AG04450 (cell line): ENCODE measurements at places on chromosomes 4 and X.

DNA sequence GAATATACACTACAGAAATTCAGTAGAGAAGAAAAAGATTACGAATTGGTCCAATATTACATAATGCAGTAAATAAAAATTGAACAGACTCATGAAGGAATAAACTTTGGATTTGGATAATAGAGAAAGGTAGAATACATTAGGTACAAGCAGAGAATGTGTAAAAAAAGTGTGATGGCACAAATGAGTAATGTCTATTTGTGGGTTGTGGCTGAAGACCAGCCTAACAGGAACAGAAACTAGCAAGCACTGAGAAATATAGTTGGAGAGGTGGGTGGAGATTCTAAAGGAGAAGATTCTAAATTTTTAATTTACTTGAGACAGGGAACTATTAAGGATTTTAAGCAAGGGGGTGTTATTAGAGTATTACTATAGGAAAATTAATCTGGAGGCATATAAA is 15.2 kb upstream of the CLOCK start:
- no peak for DNase-seq

GRCh38 chr4:149264093-149264733 is 551.4 kb downstream of the IQCM start:
- DNase-seq, result peak; percentile 45

DNA sequence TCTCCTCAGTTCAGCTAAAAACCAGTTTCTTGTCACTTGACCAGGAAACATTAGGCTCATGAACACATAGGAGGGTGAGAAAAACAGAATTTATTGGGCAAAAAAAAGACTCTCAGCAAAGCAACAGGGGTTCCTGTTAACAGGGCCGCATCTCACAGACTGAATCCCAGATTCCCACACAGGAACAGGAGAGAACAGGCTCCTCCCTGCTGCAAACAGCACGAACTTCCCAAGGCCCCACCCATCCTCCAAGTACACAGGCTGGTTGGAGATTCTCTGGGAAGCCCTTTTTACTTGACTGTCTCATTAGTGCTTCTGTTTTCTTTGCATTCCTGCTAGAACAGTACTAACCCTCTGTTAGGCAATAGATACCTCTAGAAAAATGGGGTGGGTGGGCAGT is 52.4 kb upstream of the IL21 start:
- no peak for DNase-seq

GRCh38 chr4:8725845-8726244 is 133.3 kb downstream of the CPZ start:
- no peak for DNase-seq

DNA sequence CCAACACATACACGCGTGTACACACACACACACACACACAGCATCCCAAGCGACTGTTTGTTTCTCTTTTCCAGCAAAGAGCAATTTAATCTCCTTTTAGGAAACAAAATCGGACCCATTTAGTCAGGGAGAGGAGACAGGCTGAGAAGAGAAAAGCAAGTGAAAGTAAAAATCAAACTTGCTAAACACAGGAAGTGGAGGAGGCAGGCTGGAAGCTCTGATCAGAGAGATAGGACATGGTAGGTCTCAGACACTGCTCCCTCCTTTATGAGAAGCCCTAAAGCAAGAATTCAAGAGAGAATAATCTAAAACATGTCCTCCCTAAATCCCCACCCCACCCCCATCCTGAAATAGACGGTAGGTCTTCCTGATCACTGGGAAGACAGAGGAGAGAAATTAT is 62.3 kb downstream of the GPC3 start:
- no peak for DNase-seq

DNA sequence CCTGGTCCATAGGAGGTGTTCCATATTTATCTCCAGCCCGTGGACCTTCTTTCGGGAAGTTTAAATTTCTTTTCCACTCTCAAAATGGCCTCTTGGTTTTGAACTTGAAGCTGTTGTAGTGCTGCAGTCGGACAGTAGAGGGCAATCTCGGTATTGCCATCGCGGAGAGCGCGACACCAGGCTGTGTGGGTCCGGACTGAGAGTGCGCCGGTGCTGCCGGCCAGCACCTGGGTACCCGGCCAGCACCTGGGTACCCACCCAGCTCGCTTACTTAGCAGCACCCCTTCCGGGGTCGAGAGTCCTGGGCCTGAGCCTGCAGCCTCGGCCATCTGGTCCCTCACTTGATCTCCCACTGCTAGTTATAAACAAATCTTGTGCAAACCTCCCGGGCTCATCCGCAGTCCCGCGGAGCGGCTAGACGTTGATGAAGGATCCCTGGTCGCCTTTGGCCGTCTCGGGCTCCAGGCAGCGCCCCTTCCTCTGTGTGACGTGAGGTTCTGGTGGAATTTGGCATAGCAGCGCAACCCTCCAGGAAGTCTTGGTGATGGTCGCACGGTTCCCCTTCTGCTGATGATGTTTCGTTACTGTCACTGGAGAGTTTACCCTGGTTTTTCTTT is 18.0 kb downstream of the FAM9A start:
- no peak for DNase-seq

DNA sequence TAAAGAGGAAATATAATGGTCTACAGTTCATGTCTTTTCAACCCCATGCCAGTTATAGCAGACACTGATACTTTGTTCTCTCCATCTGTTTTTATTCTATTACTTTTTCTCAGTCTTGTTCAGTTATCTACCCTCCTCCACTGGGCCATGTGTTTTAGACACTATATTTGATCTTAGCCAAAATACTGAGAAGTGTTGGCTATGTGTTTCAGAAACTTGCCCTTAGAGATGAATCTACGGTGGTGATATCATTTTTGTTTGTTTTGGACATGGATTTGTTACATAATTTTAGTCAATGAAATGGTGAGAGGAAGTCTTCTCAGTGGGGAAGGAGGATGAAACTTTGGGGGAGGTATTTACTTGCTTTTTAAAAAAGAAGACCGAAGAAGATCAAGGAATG is 211.5 kb upstream of the DDX53 start:
- DNase-seq, result no peak

DNA sequence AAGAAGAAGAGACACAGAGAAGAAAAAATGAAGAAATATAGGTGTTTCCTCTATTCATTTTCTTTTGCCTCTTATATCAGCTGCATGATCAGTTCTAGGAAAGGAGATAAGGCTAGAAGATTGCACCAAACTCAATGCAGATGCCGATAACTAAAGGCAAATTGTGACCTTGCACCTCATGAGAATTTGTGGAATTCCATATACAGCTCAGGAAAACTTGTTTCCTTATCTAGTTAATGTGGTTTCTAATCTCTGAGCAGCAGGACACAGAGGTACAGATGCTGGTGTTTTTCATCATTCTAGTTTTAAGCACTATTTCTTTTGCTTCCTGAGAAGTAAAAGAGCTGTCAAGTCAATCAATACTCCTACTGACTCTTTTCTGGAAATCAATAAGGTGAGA is 104.6 kb upstream of the NWD2 start:
- no peak for DNase-seq

DNA sequence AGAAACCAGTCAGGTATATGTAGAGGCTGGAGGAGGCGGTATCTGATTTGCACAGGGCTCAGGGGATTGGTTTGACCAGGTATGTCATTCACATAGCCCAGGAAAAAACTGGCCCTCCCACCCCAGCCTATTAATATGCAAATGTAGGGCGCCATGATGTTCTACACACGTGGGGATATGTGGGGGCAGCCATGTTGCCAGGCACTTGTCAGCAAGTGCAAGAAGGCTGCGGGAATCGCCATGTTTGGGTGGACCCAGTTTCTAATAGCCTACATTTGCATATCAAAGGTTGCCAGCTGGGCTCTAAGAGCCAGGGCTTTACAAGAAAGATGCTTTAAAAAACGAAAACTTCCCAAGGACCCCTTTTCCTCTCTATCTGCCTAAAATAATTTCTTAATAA is 335.1 kb downstream of the SMARCA1 start:
- DNase-seq, result no peak

- DNase-seq, result no peak
Measured at GRCh38 chr4:184384810-184385557, 89.4 kb downstream of the IRF2 start.

- peak; percentile 39 for DNase-seq
Measured at GRCh38 chr4:26032142-26032541, 118.1 kb downstream of the SMIM20 start.

DNA sequence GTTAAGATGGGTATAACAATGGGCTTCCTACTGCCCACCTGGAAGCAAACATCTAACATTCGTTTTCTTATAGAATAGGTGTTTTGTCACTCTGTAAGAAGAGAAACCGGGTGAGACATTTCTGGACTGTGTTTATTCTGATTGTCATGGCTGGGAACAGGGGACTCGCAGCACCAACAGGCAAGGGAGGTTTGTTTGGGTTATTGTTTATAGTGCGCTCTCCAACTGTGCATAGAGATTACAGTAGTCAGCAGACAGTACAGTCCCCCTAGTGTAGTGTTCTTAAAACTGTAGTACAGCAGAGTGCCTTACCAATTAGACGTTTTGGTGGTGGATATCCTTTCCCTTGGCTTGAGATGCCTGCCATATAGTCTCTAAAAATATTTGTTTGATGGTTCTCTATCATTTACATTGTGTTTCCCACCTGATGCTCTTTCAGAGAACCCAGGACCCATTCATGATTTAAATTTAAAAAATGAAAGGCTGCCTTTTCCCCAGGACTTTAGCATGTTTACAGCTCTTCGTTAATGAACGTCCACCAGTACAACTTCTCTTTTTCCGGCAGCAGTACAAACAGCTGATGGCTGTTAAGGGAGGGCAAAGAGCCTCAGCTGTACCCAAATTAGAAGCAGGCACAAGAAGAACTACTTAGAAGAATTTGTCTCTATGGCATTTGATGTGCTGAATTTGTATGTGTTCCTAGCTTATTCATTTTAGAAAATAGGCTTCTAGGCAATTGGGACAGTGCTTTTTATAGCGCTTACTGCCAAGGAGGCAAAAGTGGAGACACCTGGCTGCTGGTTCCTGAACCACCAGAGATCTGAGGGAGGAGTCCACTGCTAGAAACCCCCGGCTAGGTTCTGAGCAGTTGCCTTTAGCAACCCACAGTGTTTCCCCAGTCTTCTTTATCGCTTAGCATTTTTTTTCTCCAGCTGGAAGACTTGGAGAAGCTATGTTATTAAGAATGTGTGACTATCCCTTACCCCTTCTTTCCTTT is 1.0 kb upstream of the RNF150 start:
- no peak for DNase-seq

DNA sequence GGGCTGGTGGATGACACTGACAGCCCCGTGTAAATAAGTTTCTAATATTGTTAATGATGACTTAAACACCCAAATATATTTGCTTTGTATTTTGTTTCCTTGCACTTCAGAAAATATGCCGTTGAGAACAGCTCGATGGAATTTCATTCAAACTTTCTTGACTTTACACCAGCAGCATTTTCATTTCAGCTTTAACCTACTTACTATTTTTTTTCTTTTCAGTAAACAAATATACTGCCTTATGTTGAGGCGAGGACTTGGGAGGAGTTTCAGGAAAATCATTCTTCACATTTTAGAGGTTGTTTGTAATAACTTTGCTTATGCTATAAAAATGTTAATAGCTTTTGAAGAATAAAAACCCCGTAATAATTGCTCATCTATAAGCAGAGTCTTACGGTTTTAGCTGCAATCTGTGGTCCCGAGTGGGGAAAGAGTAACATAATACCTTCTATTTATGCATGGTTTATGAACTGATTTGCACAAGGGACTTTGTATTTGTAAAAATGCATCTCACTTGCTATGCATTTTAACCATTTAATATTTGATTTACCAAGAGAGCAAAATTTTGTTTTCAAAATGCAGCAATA is 14.1 kb upstream of the TENM3 start:
- DNase-seq, result no peak

- DNase-seq, result no peak
Measured at GRCh38 chr4:73080789-73081188, 11.3 kb upstream of the COX18 start.

GRCh38 chr4:113186913-113187312 is 137.5 kb downstream of the ANK2 start:
- DNase-seq, result no peak

DNA sequence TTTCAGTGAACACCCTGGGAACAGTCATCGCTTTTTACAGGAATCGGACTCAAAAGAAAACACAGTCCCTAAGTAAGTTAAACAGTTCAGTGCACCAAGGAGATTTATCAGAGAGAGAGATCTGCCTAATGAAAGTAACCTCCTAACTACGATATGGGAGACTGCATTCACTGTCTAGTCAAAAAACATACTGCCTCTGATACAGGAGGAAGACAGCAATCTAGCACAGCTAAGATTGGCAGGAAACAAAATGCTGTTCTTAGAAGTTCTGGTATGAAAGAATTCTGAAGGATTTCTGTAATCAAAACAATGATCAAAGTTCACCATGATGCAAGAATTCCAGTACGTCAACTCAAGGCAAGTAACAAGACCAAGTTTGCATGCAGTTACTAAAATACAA is 92.8 kb downstream of the MAML3 start:
- DNase-seq, result no peak

- no peak for DNase-seq
Measured at GRCh38 chrX:13774696-13775095, 40.1 kb downstream of the OFD1 start.

- peak; percentile 7 for DNase-seq
Measured at GRCh38 chr4:185874516-185875230, 62.7 kb upstream of the SORBS2 start.

DNA sequence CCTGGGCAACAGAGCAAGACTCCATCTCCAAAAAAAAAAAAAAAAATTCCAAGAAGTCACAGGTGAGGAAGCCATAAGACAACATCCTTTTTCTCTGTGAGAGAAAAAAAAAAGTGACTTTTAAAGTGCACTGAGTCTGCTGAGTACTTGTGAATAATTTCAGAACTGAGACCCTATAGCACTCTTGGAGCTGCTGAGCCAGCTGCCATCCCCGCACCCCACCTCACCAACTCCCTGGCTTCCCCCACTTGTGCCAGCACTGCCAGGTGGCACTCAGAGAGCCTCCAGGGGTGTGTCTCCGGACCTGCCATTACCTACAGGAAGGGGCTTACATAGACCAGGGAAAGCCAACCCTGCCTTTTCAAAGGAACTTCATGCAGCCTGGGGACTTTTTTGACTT is 39.2 kb upstream of the HS3ST1 start:
- no peak for DNase-seq

DNA sequence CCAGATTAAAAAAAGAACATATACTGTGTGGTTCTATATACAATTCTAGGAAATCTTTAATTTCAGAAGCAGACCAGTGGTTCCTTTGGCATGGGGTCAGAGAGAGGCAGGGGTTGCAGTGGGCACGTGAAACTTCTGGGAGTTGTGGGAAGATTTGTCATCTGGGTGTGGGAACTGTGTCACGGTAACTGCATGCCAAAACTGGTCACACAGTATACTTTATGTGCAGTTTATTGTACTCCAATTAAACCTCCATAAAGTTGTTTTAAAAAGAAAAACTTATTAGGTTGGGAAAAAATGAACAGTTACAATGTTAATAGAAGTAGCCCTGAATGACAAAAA is 26.7 kb upstream of the STS start:
- no peak for DNase-seq

GRCh38 chr4:130336585-130337217 is 1240.7 kb downstream of the C4orf33 start:
- no peak for DNase-seq

- DNase-seq, result peak; percentile 16
Measured at GRCh38 chr4:304969-305680, at the start of gene ZNF732. TSS of gene ZNF732 (minus strand) at chr4:305474. CDS start at chr4:305310, 164 bp downstream.

GRCh38 chr4:185716577-185717376 is 95.2 kb downstream of the SORBS2 start:
- no peak for DNase-seq
